Endothelial cell (in vitro differentiated cells): ENCODE measurements at places on chromosomes 16 and 17.

GRCh38 chr17:50055426-50056216 is at the start of gene ITGA3:
Gene ITGA3, plus strand, starts transcription at chr17:50056110. Its CDS starts 330 bp downstream, at chr17:50056440.
- DNase-seq: peak; percentile 52

GRCh38 chr16:85416228-85417109 is 196.7 kb upstream of the GSE1 start:
- DNase-seq: peak; percentile 68

DNA sequence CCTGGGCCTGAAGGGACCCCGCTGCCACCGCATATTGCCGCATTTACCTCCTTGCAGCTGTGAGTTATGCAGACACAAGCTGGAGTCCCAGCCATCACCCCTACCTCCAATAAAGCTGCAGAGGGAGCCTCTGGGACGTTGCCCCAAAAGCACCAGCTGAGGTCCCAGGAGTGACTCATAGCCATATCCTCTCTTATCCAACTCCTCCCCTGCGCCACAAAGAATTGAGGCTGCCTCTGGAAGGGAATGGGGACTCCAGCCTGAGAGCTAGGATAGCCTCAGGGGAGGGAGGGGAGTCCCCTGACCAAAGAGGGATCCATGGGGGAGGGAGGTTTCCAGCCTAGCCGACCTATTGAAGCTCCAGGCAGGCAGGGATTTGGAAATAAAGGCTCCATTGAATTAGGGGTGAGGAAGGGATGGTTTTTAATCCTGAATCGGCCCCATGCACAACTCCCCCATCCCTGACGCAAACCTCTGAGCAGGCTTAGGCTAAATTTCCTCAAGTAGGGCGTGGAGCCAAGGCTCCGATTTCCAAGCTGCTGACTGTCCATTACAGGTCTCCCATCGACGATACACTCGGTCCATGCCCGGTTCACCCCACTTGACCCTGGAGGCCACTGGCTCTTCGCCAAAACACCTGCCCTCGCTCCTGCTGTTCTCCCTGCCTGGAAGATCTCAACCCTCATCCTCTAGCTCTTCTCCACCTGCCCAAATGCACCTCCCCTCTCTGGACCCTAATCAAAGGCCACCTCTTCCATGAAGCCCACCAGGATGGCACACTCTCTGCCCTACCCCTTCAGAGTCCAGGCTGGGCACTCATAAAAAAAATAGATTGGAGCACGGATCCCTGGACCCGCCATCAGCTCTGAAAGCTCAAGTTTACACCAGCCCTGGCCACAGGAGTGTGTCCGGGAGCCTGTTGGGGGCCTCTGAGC is 27.5 kb downstream of the PIMREG start:
- no peak for DNase-seq

- DNase-seq: no peak
Observed at GRCh38 chr16:46911038-46911437, 26.9 kb downstream of the GPT2 start.

GRCh38 chr17:34398990-34399389 is 36.0 kb upstream of the CCL1 start:
- DNase-seq: no peak

DNA sequence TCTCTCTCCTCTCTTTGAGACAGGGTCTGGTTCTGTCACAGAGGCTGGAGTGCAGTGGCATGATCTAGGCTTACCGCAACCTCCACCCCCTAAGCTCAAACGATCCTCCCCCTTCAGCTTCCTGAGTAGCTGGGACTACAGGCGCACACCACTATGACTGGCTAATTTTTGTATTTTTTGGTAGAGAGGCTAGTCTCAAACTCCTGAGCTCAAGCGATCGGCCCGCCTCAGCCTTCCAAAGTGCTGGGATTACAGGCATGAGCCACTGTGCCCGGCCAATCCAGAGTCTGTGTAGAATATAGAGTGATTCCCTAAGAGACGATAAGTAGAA is 65.8 kb upstream of the RPH3AL start:
- DNase-seq: no peak

- DNase-seq: no peak
Observed at GRCh38 chr17:66271512-66271911, 30.9 kb upstream of the PRKCA start.

- no peak for DNase-seq
Observed at GRCh38 chr16:35305476-35305875, 1846.1 kb downstream of the TP53TG3F start.

DNA sequence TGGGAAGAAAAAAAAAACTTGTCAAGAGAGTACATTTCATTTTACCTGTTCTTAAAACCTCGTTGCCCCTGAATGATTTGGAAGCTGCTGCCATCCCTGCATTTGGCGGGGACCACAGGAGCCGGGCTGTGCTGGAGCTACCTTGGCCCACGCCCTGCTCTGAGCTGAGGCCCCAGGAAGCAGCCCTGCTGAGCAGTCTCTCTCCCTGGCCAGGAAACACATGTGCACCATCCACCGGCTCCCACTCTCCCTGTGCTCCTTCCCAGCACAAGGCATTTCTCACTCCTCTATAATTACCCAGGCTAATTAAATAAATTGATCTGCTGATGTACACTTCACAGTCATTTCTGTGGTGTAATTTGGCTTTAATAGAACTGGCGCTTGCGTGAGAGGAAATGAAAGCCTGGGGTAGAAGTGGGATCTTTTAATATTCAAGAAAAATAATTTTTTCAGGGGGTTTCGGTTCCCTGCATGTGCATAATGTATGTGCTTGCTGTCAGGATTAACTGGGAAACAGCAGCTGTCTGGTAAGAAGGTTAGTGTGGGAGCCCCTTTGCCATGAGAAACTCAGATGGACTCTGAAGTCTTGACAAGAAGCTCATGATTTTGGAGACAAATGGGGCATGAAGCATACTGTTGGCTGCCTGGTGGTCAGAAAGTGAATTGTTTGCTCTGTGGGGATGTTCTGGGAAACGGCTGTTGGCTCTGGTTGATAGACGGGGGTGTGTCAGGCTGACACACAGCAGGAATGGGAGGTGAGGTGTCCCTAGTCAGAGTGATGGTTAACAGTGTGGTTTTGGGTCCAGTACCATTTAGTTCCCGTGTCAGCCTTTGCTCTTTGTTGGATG is 252.3 kb upstream of the EEF2KMT start:
- DNase-seq: no peak

GRCh38 chr17:44451016-44451627 is 52.1 kb downstream of the GPATCH8 start:
- no peak for DNase-seq

DNA sequence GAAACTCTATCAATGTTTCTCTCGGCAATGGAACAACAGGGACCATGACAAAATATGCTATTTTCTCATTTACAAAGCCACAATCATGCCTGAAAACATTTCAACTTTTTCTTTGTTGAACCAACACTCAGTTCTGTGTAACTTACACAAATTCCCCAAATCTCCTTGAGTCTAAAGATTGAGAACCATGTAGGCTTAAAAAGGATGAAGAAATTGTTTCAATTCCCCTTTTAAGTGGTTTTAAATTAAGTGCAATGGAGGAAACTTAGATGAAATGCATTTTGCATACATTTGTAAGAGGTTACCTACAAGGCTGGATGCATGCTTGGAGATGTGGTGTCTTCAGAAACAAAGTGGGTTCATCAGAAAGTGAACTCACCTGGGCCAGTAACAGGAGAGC is 566.4 kb upstream of the CDH11 start:
- DNase-seq: no peak

DNA sequence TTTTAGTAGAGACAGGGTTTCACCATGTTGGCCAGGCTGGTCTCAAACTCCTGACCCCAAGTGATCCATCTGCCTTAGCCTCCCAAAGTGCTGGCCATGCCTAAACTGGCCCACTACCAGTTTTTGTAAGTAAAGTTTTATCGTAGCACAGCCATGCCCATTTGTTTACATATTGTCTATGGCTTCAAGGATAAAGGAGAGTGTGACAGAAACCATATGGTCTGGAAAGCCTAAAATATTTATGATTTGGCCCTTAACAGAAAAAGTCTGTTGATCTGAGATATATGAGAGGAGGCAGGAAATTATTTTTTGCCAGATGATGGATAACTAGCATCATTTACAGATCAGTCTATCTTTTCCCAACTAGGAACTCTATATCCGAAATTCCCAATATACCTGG is 4.5 kb downstream of the AKAP10 start:
- DNase-seq: no peak

- no peak for DNase-seq
Observed at GRCh38 chr17:14337596-14338079, 36.8 kb downstream of the HS3ST3B1 start.

DNA sequence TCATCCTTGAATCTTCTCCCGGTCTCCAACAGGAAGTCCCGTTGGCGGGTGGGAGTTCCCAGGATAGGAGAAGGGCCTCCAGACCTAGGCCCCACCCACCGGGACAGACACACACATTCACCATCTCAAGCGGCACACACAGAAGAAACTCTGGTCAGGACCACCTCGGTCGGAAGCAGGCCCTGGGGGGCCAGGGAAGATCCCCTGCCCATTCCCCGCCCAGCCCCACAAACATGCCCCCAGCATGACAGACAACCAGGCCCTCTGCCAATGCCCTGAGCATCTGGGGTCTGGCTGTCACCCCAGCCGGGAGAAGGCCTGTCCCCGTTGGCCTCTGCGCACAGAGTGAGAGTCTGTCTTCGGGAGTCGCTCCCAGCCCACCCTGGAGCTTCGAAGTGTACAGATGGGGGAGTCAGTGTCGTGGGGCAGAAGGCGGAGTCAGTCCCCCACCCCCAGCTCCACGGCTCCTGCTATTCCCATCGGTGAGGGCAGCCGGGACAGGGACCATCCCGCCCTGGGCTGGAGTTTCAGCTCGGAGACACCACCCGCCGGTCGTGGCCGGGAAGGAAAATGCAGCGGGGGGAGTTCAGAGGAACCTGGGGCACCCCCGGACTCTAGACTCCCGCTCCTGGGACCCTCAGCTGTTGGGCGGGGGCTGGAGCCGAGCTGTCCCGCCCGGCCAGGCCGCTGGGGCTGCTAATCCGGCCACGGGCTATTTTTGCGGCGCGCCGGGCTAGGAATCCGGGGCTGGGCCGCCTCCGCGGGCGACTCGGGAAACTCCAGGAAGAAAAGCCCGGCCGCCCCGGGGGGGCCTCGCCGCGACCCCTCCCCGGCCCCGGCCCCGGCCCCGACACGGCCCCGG is 660 bp downstream of the RHBDF1 start:
- peak; percentile 51 for DNase-seq

DNA sequence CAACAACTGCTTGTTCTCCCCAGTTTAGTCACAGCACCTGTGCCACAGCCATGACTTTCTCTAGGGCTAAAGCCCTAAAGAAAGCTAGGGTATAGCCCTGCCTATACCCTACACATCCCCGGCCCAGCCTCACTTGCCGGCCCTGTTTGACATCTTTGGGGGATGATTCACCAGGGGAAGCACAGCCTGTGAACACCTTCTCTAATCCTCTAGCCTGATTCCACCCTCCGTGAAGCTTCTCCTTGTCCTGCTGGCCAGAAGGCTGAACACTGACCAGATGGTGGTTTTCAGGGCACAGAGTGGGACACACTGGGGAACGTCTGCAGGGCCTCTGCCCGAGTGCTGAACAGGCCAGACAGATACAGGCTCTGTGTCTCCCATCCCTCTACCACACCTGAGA is 6.0 kb downstream of the CLEC16A start:
- DNase-seq: no peak

GRCh38 chr16:50532576-50532975 is 15.6 kb upstream of the NKD1 start:
- DNase-seq: no peak

GRCh38 chr17:1783271-1783670 is 21.4 kb downstream of the SERPINF1 start:
- DNase-seq: no peak

DNA sequence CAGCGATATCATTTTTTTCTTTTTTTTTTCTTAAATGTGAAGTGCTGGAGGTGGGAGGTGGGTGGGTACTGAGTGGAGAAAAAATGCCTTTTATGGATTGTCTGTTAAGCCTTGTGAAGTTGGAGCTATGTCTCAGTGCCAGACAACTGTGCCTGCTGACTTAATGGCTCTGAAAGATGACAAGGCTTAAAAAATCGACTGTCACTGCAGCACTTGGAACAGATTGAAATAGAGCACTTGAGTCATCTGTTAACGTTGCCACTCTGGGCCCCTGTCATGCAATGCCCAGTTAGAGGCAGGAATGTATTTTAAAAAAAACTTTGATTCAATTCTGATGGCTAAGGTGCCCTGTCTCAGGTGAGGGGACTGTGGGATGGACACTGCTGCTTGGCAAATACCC is 108.2 kb upstream of the HS3ST2 start:
- no peak for DNase-seq

DNA sequence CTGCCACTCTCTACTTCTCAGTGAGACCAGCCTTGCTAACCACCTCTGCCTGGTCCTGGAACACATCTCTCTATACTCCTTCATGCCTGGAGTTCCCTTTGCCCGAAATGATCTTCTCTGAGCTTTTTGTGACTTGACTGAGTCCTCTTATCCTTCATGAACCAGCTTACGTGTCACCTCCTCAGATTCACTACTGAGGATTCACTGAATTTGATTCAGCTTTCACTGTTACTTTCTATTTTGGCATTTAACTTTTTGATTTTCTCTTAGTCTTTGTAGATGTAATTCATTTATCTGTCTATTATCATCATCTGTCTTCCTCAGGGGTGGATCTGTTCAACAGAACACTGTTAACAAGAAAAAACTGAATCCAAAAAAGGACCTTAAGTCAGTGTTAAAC is 95.6 kb downstream of the RPGRIP1L start:
- no peak for DNase-seq

- DNase-seq: no peak
Observed at GRCh38 chr17:28029044-28029443, 13.4 kb upstream of the NLK start.

GRCh38 chr16:73027685-73028111 is 20.2 kb downstream of the ZFHX3 start:
- no peak for DNase-seq

GRCh38 chr16:66695471-66695934 is 1.0 kb downstream of the CMTM4 start:
- no peak for DNase-seq

GRCh38 chr16:86635176-86635876 is 57.0 kb downstream of the FOXL1 start:
- no peak for DNase-seq

DNA sequence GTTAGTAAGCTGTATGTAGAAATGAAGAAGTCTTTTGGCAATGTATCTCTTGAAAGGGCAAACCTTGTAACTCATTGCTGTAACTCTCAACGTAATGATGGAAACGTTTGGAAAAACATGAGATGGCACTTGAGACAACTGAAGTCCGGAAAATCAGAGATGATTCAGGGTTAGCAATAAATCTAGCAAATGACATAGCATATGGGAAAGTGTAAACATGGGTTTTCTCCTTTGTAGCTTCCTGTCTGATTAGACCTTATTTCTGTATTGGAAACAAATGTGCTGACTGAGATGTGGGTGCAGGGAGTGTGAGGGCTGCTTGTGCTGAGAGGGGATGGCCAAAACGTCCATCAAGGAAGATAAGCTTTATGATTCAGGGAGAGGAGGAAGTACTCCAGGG is 110.7 kb upstream of the FAM20A start:
- no peak for DNase-seq

DNA sequence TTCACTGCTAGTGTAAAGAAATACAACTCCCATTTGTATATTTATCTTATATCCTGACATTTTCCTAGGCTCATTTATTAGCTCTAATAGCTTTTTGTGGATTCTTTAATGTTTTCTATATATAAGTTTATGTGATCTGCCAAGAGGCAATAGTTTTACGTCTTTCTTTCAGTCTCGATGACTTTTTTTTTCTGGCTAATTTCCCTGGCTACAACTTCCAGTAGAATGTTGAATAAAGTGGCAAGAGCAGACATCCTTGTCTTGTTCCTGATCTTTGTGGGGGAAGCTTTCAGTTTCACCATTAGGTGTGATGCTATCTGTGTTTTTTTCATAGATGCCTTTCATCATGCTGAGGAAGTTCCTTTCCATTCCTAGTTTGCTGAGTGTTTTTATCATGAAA is 43.9 kb upstream of the ABCA3 start:
- DNase-seq: no peak
